ENCODE measurements at places on chromosomes 7 and 10.

GRCh38 chr7:157543791-157544190 lies 207.0 kb downstream of the DNAJB6 start:
- no peak for DNase-seq

DNA sequence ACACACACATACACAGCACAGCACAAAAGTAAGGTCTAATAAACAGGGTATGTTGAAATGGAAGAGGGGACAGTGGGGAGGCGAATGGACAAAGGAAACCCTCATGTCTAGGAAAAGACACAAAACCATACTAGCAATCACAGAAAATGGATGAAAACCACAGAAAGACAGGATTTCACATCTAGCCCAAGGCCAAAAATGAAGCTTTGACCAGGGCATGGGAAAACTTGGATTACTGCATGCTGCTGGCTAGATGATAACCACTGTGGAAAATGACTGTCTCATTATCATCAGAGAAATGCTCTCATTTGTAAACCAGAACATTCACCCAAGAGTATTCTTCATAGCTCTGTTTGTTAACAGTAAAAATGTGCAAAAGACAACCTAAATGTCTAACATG lies 88.2 kb downstream of the SFMBT2 start:
- no peak for DNase-seq

DNA sequence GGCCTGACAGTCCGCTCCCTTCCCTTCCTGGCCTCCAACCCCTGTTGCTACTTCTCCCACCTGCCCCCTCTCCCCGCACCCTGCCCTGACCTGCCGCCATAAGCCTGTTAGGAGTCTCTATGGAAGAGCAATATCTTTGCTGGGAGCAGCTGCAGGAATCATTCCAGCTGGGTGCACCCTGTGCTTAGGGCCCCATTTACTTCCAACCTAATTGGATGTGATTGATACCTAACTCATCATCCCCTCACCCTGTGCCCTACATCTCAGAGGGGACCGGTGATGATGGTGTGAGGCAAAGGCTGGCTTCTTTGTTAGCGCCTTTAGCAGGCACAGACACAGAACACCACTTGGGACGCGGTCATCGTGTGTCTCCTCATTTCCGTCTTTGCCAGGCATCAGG lies 80.0 kb upstream of the FAM180A start:
- DNase-seq: no peak

GRCh38 chr10:117570880-117571279 lies 28.3 kb downstream of the EMX2 start:
- DNase-seq: no peak

DNA sequence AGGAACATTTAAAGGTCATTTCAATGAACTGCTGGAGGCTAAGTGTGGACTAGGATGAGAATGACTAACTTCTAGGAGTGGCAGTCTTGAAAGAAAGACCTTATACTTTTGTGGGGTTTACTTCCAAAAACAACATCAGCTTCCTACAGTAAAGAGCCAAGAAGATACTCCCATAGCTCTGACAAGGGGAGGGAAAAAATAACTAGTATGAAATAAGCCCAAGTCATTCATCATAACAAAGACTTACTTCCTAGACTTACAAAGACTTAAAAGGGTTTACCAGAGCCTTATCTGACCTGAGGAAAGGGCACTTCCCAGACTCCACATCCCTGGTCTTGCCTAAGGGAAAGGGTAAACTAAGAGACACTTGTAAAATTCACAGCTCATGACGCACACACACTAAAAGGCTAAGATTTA lies 31.7 kb downstream of the ARHGAP12 start:
- no peak for DNase-seq

GRCh38 chr7:3196629-3197400 lies 104.2 kb upstream of the SDK1 start:
- no peak for DNase-seq

GRCh38 chr10:44071479-44071878 lies 313.4 kb downstream of the CXCL12 start:
- DNase-seq: no peak

DNA sequence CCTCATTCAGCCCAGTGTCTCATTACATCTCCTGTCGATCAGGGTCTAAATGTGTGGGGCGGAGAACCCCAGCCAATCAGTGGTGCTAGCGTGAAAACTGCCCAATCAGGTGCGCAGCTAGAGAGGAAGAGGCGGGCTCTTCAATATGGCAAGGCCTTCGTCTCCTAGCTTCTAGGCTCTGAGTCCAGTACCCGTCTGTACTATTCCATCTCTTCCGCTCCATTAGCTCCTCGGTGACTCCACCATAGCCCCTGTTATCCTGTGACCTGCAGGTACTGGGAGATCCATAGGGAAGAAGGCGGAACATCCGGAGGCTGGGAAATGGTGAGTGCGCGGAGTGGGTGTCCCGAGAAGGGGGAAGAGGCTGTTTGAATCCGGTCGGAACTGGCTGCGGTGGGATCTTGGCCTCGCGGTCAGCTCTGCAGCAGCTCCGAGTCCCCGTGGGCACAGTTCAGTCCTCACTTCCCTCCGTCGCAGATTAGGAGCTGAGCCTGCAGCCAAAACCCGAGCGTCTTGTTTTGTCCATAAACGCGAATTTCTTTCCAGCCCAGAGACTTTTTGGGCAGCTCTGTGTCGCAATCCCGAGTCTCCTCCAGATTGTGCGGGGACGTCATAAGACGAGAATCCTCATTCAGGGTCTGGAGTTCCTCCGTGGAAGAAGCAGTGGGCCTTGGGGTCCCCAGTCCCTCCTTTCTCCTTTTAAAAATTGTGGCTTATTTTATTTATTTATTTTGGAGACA lies at the start of gene ZNF727:
Gene ZNF727 (plus strand): TSS at position 134 of the 740 bp plus-strand sequence. CDS start 188 bp downstream, at position 322.
- DNase-seq: no peak

DNA sequence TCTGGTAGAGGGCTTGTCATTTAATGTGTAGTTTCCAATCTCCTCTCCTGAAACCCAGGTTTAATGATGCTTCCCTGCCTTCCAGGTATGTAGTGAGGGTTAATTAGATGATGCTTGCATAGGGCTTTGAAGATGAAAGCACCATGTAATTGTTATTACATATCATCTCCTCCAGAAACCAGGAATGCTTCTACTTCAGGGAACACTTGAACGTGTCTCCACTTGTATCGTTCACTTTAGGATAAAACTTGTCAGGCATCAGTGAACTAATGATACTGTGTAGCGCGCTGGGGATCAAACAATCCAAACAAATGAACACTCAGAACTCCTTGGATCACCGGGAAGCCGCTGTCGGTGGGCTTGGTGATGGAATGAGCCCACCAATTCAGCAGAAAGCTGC lies 260.9 kb upstream of the FZD8 start:
- DNase-seq: no peak

DNA sequence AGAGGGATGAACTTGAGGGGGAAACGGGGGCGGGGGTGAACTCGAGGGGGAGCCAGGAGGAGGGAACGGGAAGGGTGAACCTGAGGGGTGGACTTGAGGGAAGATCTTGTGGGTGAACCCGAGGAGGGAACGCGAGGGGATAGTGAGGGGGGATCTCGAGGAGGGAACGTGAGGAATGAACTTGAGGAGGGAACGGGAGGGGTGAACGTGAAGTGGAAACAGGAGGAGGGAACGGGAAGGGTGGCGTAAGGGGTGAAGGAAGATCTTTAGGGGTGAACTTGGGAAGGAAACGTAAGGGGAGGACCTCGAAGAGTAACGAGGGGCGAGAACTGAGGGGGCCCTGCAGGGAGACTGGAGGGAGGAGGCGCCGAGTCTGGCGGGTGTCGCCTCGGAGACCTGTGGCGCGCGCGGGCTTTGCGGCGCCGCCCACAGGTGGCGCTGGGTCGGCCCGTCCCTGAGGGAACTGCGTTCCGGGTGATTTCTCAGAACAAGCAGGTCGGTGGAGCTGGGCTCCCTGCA lies 651 bp downstream of the MYO3A start:
- peak; percentile 44 for DNase-seq

DNA sequence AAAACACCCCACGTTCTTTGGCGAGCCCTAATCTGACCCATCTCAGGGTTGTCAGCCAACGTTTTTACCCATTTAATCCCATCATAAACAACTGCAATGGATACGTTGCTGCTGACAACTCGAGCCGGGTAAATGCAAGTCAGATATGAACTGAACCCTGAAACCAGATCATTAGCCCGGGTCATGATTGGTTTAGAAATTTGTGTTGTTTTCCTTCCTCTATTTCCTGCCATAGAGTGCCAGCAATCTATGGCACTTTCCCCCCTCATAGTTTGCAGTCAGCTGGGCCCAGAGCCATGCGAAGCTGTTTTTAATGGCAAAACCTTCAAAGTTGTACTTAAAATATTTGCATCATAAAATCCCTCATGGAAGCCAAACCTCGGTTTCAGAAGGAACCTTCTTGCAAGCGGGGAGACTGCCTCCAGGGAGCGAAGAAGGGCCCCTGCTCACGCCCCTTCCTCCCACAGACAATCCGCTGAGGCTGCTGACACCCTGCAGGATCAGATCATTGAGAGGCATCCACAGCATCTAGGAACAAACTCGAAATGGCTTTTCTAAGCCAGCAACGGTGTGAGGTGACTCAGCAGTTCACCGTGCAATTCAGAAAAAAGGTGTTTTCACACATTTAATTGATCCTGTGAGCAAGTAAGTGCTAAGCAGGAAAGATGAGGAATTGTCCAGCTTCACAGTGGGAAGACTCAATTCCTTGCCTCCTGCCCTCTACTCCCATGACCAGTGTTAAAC lies 710.1 kb downstream of the PARD3 start:
- DNase-seq: no peak

DNA sequence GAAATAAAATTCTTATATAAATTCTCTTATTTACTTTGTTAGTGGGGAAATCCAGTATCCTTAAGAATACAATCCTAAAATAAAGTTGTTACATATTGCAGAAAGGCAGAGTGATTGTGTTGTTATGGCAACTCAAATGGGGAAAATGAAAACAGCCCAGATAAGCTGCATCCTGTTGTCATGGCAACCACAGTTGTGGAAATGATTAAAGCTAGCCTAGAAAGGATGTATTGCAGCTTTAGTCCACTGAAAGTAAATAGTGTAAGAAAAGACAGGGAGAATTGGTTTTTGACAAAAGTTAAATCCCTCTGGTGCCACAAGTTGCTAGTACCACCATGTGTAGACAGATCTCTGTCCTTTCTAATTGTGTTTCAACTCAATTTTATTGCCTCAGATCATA lies 43.2 kb downstream of the BTRC start:
- peak; percentile 6 for DNase-seq

GRCh38 chr7:54544149-54544526 lies 2.0 kb downstream of the VSTM2A start:
- DNase-seq: no peak

- no peak for DNase-seq
Measured at GRCh38 chr7:12690041-12690878, 2.8 kb downstream of the ARL4A start.

DNA sequence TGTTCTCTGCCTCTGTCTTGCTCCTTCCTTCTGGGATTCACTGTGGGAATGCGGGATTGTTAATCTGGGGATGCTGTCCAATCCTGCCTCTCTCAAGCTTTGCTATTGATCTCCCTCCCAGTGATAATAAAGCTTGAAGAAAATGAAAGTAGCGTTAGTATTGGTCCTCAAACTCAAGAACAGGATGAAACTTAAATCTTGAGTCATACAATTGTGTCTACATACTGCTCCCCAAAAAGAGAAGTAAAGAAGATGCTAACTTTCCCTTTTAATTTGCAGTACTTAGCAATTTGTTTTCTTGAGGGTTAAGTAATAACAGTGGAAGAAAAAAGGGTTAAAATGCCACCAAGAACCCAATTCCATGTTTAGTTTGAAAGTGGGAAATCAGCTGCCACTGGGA lies 13.6 kb downstream of the CFTR start:
- no peak for DNase-seq

GRCh38 chr7:118311121-118311836 lies 86.8 kb downstream of the ANKRD7 start:
- DNase-seq: no peak

DNA sequence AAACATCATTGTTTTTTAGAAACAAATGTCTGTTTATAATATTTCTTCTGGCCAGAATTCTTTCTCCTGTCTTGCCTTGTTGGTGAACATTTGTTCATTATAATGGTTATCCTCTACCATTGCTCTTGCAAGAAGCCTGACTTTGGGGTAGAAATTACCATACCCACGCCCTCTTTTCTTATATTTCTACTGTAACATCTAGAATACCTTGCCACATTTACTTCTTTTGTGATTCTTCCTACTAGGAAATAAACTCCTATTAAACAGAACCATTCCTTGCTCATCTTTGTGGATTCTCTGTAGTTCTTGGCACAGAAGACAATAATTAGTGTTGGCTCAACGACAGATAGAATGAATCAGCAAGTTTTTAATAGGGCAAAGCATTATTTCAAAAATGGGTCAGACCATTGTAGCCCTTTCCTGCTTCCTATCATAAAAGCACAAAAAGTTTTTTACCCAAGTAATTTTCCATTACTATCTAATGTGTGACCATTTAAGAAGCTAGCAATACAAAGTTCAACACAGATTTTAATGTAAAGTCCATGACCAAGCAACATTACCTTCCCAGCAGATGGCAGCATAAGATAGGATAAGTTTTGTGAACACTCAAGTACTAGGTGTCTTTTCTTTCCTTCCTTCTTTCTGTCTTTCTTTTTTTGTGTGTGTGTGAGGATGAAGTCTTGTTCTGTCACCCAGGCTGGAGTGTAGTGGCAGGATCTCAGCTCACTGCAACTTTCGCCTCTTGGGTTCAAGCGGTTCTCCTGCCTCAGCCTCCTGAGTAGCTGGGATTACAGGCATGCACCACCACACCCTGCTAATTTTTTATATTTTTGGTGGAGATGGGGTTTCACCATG lies 270.4 kb downstream of the HGF start:
- DNase-seq: peak; percentile 7

- no peak for DNase-seq
Measured at GRCh38 chr10:123761038-123761428, 94.9 kb downstream of the GPR26 start.

DNA sequence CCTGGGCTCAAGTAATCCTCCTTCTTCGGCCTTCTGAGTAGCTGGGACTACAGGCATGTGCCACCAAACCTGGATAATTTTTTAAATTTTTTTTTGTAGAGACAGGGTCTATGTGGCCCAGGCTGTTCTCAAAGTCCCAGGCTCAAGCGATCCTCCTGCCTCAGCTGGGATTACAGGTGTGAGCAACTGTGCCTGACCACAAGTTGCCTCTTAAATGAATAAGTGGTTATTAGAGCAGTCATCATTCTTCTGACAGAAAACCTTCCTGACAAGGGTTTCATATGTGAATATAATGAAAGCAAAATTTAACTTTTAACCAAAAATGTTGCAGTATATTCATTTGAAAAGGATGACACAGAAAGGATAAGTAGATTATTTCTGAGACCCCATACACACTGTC lies 532.5 kb downstream of the GRM8 start:
- no peak for DNase-seq

- DNase-seq: no peak
Measured at GRCh38 chr7:51222916-51223315, 93.7 kb downstream of the COBL start.

GRCh38 chr10:92575961-92576360 lies 2.1 kb upstream of the IDE start:
- DNase-seq: no peak

All from activated T-cell treated with anti-CD3 and anti-CD28 coated beads, Interleukin-2, amount 50 U/mL, for 72 hours (primary cell).